ENCODE measurements at places on chromosomes 11 and 22. TPM values are rescaled to one million over a fixed set of nuclear protein-coding genes. Genes with fewer than 3 reads are reported as not detected.

GRCh38 chr11:15968461-15969130 is 387.8 kb downstream of the SOX6 start:
- no peak for DNase-seq

Gene ENTHD1
- 0.09 TPM for total RNA-seq

Gene GALNT18
- total RNA-seq, result 8.6 TPM

Gene AQP11
- 0.38 TPM for total RNA-seq

DNA sequence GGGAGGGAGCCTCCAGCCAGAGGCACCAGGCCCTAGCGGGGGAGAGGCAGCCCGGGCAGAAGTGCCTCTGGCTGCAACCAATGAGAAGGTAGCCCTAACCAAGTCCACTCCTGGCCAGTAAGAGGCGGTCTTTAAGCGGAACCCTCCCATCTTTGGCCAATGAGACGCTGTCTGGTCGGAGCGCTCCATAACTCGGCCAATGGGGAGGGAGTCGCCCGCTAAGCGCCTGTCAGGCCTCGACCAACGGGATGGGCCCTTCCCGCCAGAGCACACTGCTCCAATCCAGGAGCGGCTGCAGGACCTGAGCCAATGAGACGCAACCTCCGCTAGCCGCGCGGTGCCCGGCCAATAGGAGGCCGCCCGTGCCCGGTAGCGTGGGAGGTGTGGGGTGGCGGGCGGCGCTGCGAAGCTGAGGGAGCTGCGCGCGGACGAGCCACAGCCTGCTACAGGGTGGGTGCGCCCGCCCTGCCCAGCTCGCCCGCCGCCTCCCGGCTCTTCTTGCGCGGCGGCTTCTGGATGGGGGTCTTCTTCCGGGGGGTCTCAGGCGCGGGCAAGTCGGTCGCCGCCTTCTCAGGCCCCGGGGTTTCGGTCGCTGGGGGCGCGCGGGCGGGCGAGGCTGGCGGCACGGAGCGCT is 12.6 kb downstream of the SCARF2 start:
- DNase-seq, result no peak

Gene CABP7
- not detected for total RNA-seq

Gene OR2D2
- total RNA-seq, result 0.72 TPM

GRCh38 chr11:72626414-72626936 is 47.7 kb downstream of the PDE2A start:
- no peak for DNase-seq

- no peak for DNase-seq
These were observed 35.0 kb downstream of the CHORDC1 start for GRCh38 chr11:90187839-90188238.

Gene NXPE1
- not detected for total RNA-seq

DNA sequence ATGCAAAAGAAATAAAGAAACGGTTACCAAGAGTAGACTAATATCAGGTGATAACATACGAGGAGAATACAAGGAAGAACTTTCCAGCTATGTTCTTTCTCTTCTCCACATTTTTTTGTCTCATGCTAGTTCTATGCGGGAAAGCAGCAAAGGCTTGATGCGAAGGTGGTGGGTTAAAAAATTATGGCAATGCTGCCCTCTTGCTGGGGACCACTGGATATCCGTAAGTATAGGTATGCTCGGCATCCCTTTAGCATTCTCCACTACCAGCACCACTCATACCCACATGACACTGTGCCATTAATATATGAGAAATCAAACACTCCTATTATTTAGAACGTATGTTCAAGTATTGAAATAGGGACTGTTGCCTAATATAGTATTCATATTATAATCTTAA is 776.4 kb downstream of the LRRC4C start:
- no peak for DNase-seq

Gene NTM
- total RNA-seq, result not detected

- DNase-seq, result no peak
These were observed 1114.1 kb downstream of the BRD1 start for GRCh38 chr22:48713272-48714205.

Gene ZPR1
- total RNA-seq, result 106 TPM

DNA sequence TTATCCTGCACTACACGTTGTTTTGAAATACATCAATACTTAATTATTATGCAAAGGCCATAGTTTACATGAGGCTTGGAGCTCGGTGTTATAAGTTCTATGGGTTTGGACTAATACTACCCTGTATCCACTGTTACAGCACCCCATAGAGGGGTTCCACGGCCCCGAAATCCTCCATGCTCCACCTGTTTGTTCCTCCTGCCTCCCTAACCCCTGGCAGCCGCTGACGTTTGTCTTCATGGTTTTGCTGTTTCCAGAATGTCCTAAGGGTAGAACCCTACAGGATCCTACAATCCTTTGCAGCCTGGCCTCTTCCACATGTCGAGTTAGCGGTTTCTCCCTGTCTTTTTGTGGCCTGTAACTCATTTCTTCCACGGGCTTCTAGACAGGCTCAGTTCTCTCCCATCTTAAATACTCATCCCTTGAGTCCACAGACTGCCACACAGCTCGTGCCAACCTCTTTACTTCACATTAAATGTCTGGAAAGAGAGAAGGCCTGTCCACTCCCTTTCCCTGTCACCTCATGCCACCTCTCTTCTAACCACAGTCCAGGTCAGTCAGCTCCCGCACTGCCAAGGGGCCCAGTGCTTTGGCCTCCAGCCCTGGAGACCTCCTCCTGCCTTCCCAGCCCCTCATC is 42.4 kb upstream of the TH start:
- no peak for DNase-seq

Gene WBP2NL
- total RNA-seq, result 1.4 TPM

Gene ART5
- total RNA-seq, result not detected

Gene SLC43A3
- 255 TPM for total RNA-seq

GRCh38 chr22:36613958-36614357 is 85.0 kb upstream of the EIF3D start:
- no peak for DNase-seq

Gene VPREB1
- not detected for total RNA-seq

Gene DTX4
- total RNA-seq, result 0.47 TPM

- no peak for DNase-seq
These were observed 45.9 kb upstream of the WEE1 start for GRCh38 chr11:9527481-9528135.

DNA sequence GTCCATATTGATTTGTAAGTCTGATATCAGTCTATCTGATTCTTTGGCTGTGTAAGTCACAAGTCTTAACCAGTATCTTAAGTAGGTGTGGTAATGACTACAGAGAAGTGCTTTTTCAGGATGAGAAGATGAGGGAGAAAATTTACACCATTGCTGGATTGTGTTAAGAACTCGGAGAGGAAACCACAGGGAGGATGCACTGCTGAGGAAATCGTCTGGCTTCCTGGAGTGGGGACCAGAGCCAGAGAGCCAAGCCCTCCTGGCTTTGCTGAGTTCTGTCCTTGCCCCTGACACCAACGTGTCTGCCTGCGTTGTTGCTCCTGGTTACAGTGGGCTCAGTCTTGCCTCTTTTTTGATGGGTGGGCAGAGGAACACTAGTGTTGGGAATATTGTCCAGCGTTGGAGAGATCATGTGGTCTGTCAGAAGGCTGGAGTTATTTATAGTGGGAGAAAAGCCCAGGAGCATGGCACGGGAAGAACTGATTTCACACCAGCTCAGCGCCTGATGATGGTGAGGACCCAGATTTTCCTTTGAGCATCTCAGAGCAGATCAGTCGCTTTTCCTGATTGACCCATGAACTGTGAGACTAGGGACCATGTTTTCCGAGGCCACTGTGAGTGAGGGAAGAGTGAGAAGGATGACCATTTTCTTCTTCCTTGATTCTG is 29.6 kb downstream of the MARK2 start:
- DNase-seq, result no peak

GRCh38 chr11:1160231-1161101 is 2.7 kb downstream of the MUC5AC start:
- no peak for DNase-seq

Data from activated CD4-positive, alpha-beta T cell treated with anti-CD3 and anti-CD28 coated beads, Interleukin-2, amount 10 ng/mL, durations not matched to agents 24 days and 14 days (primary cell).